Kasumi-1 (cell line): ENCODE measurements at places on chromosomes 5 and 9.

GRCh38 chr5:135060021-135060420 lies 26.0 kb upstream of the PITX1 start:
- no peak for DNase-seq

DNA sequence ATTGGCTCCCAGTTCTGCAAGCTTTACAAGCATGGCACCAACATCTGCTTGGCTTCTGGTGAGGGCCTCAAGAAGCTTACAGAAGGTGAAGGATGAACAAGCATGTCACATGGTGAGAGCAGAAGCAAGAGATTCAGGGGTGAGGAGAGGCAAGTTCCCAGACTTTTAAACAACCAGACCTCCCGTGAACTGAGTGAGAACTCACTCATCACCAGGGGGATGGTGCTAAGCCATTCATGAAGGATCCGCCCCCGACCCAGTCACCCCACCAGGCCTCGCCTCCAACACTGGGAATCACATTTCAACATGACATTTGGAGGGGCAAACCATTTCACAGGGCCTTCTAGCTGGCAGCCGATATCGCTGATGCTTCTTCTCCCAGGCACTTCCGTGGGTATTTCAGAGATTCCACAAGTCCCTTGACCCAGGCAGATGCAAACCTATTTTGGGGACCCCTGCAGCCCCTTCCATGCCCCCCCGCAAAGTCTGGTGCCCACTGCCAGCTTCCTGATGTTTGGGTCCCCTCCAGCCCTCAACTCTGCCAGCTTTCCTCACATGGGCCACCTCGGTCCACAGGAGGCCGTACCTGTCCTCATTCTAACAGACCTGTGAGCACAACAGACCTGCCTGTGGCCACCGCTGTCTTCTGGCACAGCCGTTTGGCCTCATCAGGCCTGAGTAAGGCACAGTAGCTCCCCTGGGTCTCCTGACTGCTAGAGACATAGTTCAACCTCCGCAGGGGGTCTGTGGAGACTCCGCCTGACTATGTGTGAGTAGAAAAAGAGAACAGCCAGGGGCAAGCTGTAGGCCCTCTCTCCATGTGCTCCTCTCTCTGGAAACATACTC lies 60.7 kb upstream of the ANGPTL2 start:
- no peak for DNase-seq

GRCh38 chr9:135039266-135039870 lies 48.1 kb upstream of the OLFM1 start:
- DNase-seq: no peak

- no peak for DNase-seq
Observed at GRCh38 chr5:82491397-82491796, 213.2 kb upstream of the RPS23 start.

GRCh38 chr5:160959804-160960203 lies 107.8 kb upstream of the ATP10B start:
- DNase-seq: no peak

DNA sequence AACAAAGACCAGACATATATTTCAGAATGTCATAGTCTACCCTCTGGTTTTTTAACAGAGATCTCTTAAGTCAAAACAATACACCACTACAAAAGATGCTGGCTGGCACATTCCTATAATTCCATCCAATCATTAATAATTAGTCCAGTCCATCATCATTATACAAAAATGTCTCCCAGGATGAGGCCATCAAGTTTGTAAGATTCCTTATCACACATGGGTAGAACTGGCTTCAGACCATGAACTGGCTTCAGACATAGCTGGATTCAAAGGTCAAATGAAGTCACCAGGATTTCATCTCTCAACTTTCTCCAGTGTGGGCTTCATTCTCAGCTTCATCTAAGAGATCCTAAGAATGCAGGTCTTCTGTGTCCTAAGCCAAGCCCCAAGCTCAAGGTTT lies 147.1 kb downstream of the ENC1 start:
- no peak for DNase-seq

GRCh38 chr5:151123897-151124751 lies 33.5 kb downstream of the ANXA6 start:
- no peak for DNase-seq

- no peak for DNase-seq
Observed at GRCh38 chr9:84153885-84154284, 173.3 kb downstream of the RMI1 start.

DNA sequence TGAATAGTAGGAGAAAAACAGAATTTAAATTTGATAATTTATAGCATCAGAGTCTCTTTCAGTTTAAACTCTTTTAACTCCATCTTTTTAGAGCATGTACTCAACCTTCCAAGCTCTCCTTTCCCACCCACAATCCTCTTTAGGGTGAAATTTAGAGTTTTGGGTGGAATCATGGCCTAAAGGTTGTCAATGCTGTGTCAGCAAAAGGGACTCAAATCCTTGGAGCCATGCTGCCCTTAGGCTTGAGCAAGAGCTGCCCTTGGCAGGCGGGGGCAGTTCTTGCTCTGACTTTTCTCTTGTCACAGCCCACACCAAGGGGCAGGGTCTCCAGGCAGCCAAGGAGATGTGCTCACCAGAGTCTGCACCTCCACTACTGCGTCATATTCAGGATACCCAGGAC lies 102.4 kb downstream of the MTX3 start:
- DNase-seq: no peak

DNA sequence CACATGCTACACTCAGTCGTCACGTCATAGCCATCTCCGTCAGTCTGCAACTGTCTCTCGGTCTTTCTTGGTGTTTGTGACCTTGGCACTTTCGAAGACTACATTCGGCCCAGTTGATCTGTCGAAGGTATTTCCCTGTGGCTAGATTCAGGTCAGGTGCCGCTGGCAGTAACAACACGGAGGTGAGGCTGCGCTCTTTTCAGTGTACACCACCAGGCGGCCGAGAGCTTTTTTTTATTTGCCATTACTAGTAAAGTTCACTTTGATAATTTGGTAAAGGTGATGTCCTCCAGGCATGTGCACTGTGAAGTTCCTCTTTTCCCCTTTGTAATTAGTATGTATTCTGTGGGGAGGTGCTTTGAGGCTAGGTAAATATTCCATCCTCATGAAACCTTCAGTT lies 49.7 kb downstream of the RNF130 start:
- DNase-seq: no peak

DNA sequence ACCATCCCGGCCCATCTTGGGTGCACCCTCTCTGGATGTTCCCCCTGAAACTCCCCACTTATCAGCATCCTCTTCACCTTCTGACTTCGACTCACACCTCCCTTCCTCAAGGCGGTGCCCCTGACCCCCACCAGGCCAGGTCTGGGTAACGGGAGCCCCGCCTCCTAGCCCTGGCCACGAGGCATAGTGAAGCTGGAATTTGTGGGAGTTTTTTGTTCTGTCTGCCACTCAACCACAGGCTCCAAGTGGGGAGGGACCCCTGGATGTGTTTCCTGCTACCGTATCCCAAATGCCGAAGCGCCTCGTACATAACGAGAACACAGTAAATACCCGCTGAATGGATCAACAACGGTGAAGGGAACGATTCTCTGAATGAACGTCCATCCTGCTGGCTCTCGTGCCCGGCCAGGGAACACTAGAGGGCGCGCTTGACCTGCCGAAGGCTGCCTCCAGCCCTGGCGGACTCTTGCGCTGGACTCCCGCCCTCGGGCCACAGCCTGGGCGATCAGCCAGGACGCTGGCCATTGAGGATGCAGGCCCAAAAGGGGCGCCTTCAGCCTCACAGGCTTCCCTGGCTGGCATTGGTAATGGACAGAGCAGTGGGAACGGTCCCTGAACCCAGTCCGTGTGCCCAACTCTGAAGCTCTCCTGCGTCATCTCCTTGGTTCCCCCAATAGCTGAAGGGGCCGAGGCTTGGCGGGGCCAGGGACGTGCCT lies 47.3 kb upstream of the PHYKPL start:
- peak; percentile 38 for DNase-seq

GRCh38 chr5:29853711-29854220 lies 1339.7 kb upstream of the CDH6 start:
- DNase-seq: no peak

DNA sequence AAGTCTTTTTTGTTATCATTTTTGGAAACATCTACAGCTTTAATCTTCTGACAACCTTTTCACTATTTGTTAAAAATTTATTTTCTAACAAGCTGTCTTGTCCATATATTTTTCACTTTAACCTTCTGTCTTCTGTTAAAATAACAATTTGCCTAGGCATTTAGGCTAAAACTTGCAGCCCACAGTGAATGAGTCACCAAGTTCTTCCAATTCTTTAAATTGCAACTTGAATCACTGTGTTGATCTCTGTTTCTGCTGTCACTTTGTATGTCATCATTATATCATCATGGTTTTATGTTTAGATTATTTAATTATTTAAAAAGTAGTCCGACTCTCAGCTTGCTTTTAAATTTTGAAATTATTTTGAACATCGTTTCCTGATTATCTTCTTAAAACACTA lies 473.8 kb upstream of the PTPRD start:
- DNase-seq: no peak

DNA sequence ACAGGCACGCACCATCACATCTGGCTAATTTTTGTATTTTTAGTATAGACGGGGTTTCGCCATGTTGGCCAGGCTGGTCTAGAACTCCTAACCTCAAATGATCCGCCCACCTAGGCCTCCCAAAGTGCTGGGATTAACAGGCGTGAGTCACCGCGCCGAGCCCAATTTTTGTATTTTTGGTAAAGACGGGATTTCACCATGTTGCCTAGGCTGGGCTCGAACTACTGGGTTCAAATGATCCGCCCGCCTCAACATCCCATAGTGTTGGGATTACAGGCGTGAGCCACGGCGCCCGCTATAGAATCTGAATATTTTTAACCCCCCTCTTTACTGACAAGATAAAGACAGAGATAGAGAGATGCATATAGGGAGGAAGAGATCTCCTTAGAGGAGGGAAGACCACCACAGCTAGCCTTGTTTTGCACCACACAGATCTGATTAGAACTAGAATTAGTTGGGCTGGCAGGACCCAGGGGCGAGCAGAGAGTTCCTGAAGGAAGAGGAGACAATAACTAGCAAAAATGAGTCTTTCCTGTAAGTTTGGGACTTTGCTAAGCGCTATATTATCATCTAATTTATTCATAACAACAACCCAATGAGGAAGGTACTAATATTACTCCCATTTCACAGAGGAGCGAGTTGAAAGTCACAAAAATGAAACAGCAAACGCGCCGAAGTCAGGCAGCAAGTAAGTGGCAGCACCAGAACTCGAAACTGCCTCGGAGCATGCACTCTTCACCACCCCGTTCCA lies 1.5 kb upstream of the ANKHD1 start:
- no peak for DNase-seq

DNA sequence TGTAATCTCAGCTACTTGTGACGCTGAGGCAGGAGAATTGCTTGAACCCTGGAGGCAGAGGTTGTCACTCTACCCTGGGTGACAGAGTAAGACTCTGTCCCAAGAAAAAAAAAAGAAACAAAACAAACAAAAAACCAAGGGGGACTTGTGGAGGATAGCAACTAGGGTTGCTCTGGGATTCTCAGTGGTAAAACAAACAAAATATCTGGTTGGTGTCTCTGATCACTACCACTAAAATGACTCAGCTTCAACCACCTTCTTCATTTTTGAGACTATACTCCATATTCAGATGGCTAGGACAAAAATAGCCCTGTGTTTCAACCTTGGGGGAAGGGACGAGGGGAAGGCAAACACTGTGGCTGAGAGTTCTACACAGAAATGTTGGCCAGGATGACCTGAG lies 110.3 kb downstream of the ARRDC3 start:
- no peak for DNase-seq

DNA sequence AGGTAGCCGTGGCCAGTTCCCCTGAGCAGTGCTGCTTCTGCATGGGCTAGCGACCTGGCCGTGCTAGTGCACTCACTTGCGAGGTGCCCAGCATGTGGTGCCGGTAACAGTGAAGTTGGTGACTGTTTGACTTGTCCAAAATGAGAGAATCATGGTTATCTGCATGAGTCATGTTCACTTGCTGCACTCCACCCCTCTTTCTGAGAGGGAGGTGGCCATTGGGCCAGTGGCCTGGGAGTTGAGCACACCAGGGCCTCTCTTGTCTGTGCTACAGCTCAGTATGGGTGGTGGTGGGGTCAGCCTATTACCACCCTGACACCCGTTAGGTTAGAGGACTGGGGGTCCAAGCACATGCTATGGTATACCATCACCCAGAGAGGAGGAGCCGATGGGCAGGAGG lies 55.4 kb upstream of the GARNL3 start:
- DNase-seq: no peak

DNA sequence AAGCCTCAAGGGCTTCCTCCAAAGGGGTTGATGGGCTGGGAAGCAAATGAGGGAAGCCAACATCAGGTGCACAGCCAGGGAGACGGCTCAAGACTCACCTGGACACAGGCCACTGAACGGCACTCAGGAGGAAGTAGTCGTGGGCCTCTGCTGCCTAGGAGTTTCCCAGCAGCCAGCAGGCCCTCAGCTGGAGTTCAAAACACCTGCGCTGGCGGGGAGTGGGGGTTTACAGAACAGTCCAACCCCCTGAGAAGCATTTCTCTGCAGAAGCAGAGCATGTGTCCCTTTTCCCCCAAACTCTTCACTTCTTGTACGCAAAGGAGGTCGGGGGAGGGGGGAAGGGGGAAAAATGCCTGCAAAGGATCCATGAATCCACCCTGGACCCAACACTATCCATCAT lies 2.3 kb downstream of the WHRN start:
- DNase-seq: no peak

DNA sequence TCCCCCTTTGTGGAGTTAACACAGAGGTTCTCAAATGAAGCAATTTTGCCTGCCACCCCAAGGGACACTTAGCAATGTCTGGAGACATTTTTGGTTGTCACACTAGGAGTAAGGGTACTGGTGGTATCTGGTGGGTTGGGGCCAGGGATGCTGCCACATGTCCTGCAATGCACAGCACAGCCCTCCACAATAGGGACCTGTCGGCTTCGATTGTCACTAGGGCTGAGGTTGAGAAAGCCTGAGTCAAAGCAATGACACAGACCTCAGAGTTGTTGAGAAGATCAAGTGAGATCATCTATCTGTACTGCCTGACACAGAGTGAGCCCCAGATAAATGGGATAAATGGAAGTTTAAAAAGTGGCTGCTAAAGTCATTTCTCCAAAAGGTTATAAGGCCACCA lies 249.2 kb upstream of the KLF4 start:
- DNase-seq: no peak

DNA sequence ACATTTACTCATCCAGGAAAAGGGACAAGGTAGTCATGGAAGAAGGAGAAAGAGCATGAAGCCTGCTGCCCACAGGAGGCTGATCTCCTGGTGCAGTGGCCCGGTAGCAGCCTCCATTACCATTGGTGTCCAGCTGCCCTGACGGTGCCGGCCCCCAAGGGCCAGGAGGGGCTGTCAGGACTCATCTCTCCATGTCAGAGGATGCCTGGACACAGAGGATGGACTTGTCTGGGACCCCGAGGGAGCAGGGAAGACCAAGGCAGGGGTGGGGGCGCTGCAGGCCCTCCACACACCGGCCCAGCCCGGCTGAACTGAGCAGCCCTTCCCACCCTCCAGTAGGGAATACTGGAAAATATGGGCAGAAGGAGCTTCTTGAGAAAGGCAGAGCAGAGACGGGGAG lies 52.2 kb downstream of the IRX2 start:
- no peak for DNase-seq
